ENCODE measurements at places on chromosomes 2 and 18.

GRCh38 chr2:121974897-121975661 is 219.6 kb downstream of the TSN start:
- peak; percentile 66 for DNase-seq

DNA sequence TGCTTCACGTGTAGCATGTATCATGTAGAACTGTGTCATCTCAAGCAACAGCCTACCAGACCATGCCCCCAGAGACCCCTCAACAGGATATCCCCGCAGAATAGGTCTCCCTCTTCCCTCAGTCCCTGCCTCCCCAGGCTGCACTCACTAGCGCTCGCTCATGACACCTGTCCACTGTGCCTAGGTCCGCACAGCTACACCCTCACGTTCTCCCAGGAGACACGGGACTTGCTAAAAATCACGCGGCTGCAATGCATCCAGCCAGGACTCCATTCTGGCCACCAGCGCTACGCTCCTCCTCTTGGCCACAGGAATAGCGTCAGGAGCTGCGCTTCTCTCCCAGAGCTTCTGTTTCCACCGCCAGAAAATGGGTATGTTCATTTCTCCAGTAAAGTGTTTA is 2.5 kb downstream of the PXDN start:
- no peak for DNase-seq

- DNase-seq: no peak
These were observed 165.5 kb downstream of the L3MBTL4 start for GRCh38 chr18:6249170-6249569.

DNA sequence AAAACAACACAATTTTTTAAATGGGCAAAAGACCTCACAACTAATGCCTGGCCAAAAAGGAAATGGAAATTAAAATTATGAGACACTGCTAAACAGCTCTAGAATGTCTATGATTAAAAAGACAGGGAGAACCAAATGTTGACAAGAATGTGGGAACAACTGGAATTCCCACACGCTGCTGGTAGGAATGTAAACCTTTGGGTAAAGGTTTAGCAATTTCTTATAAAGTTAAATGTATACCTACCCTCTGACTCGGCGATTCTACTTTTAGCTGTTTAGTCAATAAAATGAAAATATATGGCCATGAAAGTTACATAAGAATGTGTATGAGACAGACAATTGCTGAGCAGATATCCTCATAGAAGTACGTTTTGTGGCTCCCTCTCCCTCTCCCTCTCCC is 60.9 kb downstream of the ATF2 start:
- no peak for DNase-seq

DNA sequence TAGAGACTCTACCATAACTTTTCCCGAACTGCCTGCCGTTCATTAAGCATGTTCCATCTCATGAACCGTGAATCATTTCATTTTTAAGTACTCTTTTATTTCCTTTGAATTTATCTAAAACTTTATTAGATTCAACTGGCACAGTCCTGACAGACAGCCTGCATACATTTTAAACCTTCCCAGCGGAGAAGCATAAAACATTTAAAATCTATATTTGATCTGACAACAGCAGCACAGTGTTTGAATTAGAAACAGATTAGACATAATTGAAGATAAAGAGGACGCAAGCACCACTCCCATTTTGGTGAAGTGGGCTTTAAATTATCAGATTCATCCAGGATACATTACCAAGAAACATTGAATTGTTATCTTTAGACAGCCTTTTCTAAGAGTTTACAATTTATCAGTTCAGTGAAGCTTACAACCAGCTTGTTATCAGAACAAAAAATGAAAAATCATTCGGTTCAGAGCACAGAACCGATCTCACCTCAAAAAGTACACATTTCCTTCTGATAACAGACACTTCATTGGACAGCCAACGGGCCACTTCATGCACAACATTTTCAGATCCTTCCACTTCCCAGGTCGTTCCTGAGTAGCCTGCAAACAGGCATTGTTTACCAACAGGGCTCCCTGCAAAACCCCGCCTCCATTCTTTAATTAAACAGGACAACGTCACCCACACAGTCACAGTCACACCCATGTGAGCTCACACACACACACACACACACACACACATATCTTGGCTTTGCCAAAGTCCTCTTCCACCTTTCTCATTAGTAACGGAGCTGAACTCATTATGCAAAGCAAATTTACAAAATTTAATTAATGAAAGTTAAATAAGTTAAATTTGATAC is 171.2 kb downstream of the SP3 start:
- no peak for DNase-seq

DNA sequence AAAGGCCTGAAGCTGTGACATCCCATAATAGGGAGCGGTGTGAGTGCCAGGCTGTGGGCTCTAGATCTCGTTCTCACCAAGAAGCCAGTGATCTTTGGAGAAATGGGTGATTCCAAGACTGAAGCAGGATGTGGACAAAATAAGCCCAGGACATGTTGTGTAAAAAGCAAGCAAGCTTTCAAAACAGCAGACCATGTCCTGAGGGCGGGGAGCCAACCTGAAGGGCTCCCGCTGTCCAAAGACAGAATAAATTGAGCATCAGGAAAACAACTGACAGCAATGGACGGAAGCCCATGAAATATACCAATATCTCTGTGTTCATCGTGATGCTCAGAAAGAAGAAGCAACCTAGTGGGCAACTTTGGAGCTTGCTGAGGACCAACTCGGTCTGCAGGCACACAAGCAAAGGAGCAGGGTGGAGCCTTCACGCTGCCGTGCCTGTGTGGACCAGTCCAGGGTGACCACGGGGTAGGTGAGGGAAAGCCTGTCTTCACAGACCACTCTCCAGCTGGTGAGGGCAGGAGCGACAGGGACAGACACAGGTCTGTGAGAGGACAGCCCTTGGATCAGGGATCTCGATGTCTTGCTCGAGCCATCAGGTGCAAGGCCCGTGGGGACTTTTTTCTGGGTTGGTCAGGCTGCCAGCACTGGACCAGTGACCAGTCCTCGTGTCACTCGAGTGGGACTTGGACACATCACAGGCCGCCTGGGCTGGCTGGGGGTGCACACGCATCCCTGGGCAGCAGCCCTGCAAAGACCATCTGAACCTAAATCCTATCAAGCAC is 21.5 kb downstream of the MTERF4 start:
- DNase-seq: no peak

DNA sequence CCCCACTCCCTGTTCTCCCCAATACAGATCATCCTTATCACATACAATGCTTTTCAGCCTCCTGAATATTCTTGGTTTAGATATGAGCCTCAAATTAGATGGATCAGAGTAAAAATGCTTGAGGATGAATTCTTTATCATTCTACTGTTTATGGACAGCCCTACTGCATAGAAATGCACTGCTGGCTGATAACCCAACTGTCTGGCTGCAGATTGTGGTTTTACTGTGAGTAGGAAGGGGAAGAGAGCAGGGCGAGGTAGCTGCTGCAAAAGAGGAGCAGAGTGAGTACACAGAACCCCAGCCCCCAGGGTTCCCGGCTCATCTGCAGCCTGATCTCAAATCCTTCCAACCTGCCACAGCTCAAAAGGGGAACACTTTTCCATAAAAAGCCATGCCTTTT is 29.4 kb upstream of the NCOA1 start:
- DNase-seq: no peak

DNA sequence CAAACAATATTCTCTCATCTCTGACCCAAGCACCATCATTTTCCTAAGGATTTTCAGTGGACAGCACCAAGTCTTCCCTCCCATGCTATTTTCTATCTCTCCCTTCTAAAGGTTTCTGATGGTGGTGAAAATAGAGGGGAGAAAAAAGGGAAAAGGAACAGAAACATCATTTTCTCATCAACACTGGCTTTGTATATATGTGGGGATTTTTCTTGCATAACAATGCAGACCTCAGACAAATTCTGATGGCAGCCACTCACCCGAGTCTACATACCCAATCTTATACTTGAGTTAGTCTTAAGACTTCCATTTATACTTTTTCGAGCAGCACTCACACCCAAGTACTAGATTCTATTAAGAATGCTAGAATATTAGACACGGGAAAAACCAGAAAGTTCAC is 95.8 kb downstream of the TMEM163 start:
- DNase-seq: no peak

DNA sequence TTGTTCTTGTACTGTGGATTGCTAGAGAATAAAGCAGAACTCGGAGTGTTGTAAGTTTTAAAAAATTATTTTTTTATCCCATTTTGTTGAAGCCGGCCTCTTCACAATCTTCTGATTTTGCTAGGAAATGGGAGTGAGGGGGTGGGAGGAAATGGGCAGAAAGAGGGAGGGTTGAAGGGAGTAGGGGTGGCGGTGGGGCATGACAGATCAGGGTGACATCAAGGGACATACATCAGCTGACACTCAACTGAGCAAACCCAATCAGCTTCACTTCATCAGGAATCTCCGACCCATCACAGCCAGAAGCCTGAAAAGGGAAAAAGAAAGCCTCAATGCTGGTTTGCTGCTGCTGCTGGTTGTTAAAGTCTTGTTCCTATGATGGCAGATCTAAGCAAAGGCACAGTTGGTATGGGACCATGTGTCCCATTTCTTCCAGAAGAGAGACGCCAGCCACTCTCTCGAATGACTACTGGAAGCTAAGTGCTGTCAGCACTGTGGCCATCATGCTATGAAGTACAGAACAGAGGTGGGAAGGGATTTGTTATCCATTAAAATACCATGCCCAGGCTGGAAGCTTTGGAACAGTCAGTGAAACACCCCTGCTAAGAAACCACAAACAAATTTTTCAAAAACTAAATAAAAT is 292.0 kb downstream of the STK39 start:
- no peak for DNase-seq
